Stimulated activated CD4-positive, alpha-beta T cell treated with anti-CD3 and anti-CD28 coated beads, Interleukin-4, amount 100 ng/mL, for 4 hours (primary cell): ENCODE measurements at places on chromosomes 6 and 20.
A peak's percentile ranks its signal among the peaks of the same experiment; 100 is the strongest.

GRCh38 chr20:5748246-5748645 is 2.0 kb upstream of the SHLD1 start:
- DNase-seq, result no peak

- DNase-seq, result no peak
Measured at GRCh38 chr20:4633379-4633778, 88.3 kb upstream of the PRND start.

DNA sequence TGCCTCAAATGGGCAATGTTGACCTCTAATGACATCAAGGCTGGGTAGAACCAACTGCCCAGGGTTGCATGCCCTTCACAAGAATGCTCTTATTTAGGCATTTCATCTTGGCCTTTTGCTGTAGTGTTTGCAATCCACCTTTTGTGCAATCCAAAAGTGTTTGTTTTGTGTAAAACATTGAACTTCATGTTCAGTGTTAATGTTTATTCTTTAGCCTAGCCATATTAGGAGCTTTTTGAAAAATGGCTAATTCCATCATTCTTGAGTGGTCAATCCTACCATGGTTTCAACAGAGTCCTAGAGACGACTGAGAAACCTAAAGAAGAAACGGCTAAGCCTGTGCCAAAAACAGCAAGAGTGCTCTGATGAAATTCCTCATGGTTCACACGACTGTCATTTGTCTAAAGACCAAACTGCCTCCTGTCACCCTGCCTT is 279.6 kb upstream of the PRDM1 start:
- no peak for DNase-seq

- DNase-seq, result no peak
Measured at GRCh38 chr20:39089029-39089428, 126.9 kb downstream of the DHX35 start.

- no peak for DNase-seq
Measured at GRCh38 chr6:113141901-113142300, 715.2 kb upstream of the MARCKS start.

DNA sequence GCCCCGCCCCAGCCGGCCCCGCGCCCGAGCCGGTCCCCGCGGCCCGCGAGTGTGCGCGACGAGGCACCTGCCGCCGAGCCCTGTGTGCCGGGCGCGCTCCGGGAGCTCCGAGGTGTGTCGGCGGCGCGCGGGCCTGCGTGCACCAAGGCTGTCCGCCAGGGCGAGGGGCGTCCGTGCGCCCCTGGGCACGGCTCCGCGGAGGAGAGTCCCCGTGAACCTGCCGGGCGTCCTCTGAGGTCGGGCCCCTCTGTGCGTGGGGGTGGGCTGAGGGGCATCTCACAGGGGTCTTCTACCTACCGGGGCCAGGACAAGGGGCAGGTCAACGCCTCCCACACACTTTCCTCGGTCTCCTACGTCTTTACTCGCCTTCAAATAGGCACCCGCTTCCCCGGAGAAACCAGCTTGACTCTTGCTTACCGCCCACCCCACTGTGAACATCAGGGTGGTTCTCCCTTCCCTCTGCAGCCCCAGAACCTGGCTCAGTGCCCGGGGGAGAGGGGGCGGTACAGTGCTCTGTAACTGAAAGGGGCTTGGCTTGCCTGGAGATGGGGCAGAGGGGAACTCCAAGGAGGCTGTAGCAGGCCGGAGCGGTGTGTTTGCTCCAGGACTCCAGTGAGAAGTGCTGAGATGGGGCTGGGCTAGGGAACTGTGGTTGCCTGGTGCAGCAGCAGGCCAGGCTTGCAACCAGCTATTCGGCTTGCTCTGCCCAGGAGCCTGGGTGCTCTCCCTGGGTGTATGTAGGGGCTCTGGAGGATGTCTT is at the start of gene SAMD10:
SAMD10 (minus strand) TSS at position 86 of the 760 bp plus-strand sequence. CDS start 175 bp downstream, outside the sequence.
- DNase-seq, result peak; percentile 84

GRCh38 chr6:28211840-28212509 is 13.1 kb upstream of the ZSCAN9 start:
- no peak for DNase-seq
